Stimulated activated CD4-positive, alpha-beta T cell treated with anti-CD3 and anti-CD28 coated beads, Interleukin-4, amount 100 ng/mL, for 48 hours (primary cell): ENCODE measurements at places on chromosomes 1 and 21.

DNA sequence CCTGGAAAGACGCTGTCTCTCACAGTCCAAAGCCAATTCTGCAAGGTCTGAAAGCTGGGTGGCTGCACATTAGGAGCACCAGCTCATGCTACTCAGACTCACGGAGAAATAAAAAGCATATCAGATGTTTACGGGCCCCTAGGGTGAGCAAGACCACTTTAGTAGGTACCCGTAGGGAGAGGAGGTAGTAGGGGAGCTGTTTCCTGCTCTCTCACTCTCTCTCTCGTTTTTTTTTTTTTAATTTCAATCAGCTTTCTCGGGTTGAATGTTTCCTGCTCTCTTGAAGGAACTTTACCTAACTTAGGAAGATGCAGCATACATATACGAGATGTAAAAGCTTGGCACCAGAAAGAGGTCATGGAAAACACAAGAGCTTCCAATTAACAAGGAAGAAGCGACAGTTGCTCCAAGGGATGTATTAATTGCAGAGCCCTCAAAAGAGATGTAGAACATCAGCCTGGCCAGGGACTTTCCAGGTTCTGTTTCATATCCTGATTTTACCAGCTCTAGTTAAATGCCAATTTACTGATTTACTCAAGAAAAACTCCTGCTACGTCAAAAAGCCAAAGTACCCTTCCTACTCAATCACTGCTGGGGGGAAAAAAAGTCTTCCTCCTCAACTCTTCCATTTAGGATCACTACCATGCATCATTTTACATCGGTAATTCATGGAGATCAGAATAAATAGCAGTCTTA is 3.1 kb downstream of the LORICRIN start:
- no peak for DNase-seq

- DNase-seq: no peak
Measured at GRCh38 chr1:192660613-192661012, 24.7 kb downstream of the RGS13 start.

DNA sequence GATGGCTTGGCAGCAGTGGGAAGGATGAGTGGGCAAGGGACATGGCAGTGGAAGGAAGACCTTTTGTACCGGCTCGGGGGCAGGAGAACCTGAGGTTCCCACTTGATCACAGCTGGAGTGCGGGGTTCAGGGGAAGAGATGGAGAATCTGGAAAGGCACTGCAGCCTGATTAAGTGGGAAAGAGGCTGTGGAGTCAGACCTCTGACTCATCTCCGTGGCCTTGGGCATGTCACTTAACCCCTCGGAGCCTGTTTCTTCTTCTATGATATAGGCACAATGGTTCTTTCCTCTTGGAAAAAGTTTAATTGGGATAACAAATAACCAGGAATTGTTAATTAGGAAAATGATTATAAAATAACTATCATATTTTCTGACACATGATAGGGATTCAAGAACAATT is 13.1 kb upstream of the TMEM61 start:
- DNase-seq: no peak

DNA sequence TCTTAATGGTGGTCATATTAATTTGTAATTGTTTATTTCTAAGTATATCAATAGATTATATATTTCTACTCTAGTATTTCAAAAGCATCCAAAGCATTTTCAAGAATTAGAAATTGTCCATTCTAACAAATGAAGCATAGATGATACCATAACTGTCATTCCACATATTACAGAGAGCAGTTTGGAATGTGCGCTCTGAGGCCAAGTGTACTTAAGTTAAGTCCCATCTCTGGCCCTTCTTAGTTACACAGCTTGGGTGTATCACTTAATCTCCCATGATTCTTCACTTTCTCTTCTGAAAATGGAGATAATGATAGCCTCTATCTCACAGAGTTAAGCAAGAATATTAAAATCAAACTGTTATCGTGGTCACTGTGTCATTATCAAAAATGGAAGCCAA is 281.1 kb downstream of the MRPL39 start:
- no peak for DNase-seq

DNA sequence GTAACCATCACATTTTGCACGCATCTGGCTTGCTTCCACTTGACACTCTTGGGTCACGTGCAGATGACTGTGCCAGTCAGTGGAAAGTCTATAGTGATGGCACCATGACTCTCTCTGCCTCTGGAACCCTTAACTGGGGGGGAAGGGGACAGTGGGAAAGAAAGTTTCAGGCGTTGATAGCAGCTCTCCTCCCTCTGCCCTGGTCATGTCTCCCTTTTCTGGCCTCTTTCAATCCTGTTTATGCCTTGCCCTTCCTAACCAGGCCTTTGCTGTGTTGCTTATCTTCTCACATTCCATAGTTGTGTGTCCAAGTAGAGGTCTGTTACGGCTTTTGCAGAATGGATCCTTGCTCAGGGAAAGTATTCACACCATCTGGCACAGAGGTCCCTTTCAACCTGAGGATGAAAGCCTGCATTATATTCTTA is 93.5 kb downstream of the NRDC start:
- no peak for DNase-seq

- DNase-seq: no peak
Measured at GRCh38 chr1:231951374-231951773, 324.8 kb downstream of the DISC1 start.
